Activated CD8-positive, alpha-beta memory T cell treated with anti-CD3 and anti-CD28 coated beads for 36 hours (primary cell): ENCODE measurements at places on chromosomes 13 and 19. TPM values are rescaled to one million over a fixed set of nuclear protein-coding genes. Genes with fewer than 3 reads are reported as not detected.

The ZNF738 gene
- 10.1 TPM for total RNA-seq

The MIER2 gene
- 21.2 TPM for total RNA-seq

The ABHD13 gene
- total RNA-seq: 5.6 TPM

The CLN5 gene
- total RNA-seq: 17.4 TPM

The ELAVL1 gene
- 166 TPM for total RNA-seq

The CEACAM20 gene
- not detected for total RNA-seq

The PEX11G gene
- 1.3 TPM for total RNA-seq
